ENCODE measurements at places on chromosomes 4 and X. TPM values are rescaled to one million over a fixed set of nuclear protein-coding genes. Genes with fewer than 3 reads are reported as not detected.

DRP2 gene
- not detected for total RNA-seq

USP17L28 gene
- not detected for total RNA-seq

FGD1 gene
- total RNA-seq = 7.1 TPM

CXCL3 gene
- total RNA-seq = 0.59 TPM

SLITRK4 gene
- total RNA-seq = 3.2 TPM

BEND2 gene
- not detected for total RNA-seq

TMPRSS11B gene
- total RNA-seq = not detected

PLP1 gene
- 1.6 TPM for total RNA-seq

MTTP gene
- total RNA-seq = 0.67 TPM

DNA sequence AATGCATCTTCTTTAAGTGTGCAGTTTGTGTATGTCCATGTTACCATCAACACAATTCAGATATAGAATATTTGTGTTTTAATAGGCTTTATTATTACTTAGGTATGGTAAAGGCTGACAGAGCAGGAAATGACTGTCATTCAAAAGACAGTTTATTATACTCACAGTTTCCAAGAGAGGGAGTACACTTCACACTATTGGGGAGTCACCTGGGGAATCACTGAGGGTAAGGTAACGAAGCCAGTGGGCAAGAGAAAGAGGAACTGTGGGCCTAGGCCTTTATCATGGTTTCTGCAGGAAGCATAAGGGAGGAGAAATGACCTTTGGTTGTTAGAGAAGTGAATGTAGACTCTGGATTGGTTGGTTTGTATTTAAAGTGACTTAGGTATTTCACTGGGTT, 235.1 kb upstream of the HCCS start:
- DNase-seq = no peak
- no peak overlapping the region for H3K27ac ChIP-seq
- no peaks in the 10 kb centered on the region for H3K36me3 ChIP-seq
- no peaks in the 10 kb centered on the region for H3K4me1 ChIP-seq
- no peaks in the 10 kb centered on the region for H3K27me3 ChIP-seq
- no peak overlapping the region for H3K4me3 ChIP-seq

DNA sequence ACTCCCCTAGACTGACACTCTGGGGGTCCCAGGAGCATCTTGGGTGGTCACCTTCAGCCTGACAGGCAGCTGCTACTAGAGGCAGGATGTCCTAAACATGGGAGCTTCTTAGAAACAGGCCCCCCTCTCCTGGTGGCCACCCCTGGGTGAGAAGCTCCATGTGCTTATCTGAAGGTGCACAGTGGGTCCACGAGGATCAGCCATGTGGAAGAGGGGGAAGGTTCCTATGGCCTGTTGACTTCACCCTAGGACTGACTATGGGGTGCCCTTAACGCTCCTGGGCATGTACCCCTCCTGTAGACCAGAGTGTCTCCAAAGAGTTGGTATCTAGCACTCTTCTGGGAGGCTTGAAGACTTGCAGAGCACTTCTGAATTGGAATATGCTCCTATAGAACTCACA, 22.9 kb upstream of the WDR1 start:
- H3K27ac ChIP-seq = no peak overlapping the region
- H3K4me1 ChIP-seq = no peaks in the 10 kb centered on the region
- H3K27me3 ChIP-seq = no peaks in the 10 kb centered on the region
- no peaks in the 10 kb centered on the region for H3K36me3 ChIP-seq
- H3K4me3 ChIP-seq = no peak overlapping the region

GRCh38 chrX:30751497-30751896, 98.3 kb downstream of the GK start:
- H3K27me3 ChIP-seq = no peaks in the 10 kb centered on the region
- H3K4me3 ChIP-seq = no peak overlapping the region
- DNase-seq = no peak
- no peaks in the 10 kb centered on the region for H3K36me3 ChIP-seq

- H3K27me3 ChIP-seq = no peaks in the 10 kb centered on the region
- no peaks in the 10 kb centered on the region for H3K4me1 ChIP-seq
- H3K36me3 ChIP-seq = no peaks in the 10 kb centered on the region
- DNase-seq = no peak
Measured at GRCh38 chr4:118035309-118035708, 1.0 kb downstream of the NDST3 start.

DNA sequence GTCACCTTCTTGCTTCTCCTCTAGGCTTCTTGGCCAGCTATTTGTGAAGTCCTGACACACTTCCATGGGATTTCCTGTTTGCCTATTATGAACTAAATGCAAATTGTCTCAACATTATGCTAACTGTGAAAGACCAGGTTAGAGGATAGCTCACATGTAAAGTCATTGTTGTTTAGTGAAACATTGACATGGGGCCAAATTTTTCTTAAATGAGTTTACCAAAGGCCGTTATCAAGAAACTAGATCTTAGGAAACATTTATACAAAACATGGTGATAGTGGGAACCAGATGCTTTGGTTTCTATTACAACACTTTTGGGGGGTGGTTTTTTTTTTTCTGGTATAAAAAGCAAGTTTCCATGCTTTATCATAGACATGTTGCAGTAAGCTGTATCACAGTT, 466.8 kb upstream of the FAM241A start:
- no peaks in the 10 kb centered on the region for H3K27me3 ChIP-seq
- DNase-seq = no peak
- no peaks in the 10 kb centered on the region for H3K4me1 ChIP-seq
- no peaks in the 10 kb centered on the region for H3K36me3 ChIP-seq

DNA sequence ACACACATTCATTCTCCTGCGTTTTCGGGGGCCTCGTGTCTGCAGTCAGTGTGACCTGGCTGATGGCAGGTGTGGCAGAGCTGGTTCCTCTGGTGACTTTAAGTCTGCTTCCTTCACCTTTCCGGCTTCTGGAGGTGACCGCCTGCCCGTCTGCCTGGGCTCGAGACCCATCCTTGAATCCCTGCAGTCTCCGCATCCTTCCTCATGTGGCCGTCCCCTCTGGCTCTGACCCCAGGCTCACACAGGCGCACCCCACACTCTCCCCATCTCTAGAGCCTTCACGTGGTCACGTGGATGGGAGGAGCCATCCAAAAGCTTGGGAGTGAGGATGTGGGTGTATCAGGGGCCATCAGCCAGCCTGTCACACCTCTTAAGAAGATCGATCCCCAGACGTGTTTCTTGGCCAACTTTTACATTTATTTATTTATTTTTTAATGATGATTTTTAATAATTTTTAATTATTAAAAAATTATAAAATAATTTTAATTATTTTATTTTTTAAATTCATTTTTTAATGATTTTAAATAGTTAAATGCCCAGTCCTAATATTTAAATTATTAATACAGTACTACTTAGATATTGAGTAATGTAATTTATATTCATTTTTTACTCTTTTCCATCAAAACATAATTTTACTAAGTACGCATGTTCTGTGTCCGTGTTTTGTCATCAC, 20.9 kb downstream of the RGS12 start:
- H3K36me3 ChIP-seq = peaks cover 8% of the 10 kb centered on the region
- H3K4me3 ChIP-seq = no peak overlapping the region
- H3K27ac ChIP-seq = no peak overlapping the region
- no peaks in the 10 kb centered on the region for H3K4me1 ChIP-seq
- no peak for DNase-seq

- DNase-seq = no peak
- H3K36me3 ChIP-seq = no peaks in the 10 kb centered on the region
- no peaks in the 10 kb centered on the region for H3K4me1 ChIP-seq
- H3K27me3 ChIP-seq = no peaks in the 10 kb centered on the region
Measured at GRCh38 chr4:132123870-132124623, 1025.0 kb upstream of the PCDH10 start.

DNA sequence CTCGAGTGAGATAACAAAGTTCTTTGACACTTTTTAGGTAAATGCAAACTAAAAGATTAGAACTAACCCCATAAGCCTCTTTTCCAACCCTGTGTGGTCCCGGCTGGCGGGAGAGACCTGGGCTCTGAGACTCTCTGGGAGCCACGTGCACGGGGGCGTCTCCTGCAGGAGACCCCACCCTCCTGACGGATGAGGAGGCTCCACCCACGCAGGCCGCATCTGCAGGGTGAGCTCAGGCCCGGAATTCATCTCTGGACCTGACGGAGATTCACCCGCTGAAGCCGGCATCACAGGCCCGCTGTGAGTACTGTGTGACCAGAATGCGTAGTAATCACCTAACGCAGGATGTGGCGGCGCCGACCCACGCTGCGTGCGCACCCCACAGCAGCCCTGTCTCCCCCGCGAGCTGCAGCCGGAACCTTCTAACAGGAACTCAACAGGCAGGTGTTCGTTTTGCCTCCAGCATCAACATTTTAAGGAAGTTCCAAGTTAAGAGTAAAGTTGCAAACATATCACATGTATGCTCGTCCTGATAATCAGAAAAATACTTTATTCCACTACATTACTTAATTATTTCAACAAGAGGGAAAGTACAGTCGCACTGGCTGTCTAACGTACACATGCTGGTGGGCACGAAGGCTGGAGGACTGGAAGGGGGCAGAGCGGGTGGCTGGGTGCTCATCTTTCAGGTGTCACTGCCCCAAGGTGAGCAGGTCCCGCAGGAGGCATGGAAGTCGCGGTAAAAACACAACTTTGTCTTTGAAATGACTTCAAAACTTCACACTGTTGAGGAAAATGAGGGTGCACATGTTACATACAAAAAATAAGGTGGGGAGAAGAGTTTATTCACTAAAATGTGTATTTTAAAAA, 44.5 kb downstream of the FGFRL1 start:
- no peaks in the 10 kb centered on the region for H3K4me1 ChIP-seq
- H3K36me3 ChIP-seq = no peaks in the 10 kb centered on the region
- no peak overlapping the region for H3K27ac ChIP-seq
- DNase-seq = peak; percentile 26
- no peaks in the 10 kb centered on the region for H3K27me3 ChIP-seq
- no peak overlapping the region for H3K4me3 ChIP-seq

- DNase-seq = no peak
- H3K4me1 ChIP-seq = peaks cover 43% of the 10 kb centered on the region
- H3K36me3 ChIP-seq = peaks cover 5% of the 10 kb centered on the region
- no peaks in the 10 kb centered on the region for H3K27me3 ChIP-seq
- H3K4me3 ChIP-seq = no peak overlapping the region
- no peak overlapping the region for H3K27ac ChIP-seq
Measured at GRCh38 chr4:40461879-40462278, 126.7 kb downstream of the CHRNA9 start.

GRCh38 chr4:6446538-6447451, 25.6 kb downstream of the PPP2R2C start:
- no peaks in the 10 kb centered on the region for H3K27me3 ChIP-seq
- DNase-seq = no peak
- no peak overlapping the region for H3K4me3 ChIP-seq

- DNase-seq = no peak
- no peaks in the 10 kb centered on the region for H3K27me3 ChIP-seq
- no peak overlapping the region for H3K4me3 ChIP-seq
- no peak overlapping the region for H3K27ac ChIP-seq
Measured at GRCh38 chrX:71504346-71504745, 28.6 kb upstream of the OGT start.

DNA sequence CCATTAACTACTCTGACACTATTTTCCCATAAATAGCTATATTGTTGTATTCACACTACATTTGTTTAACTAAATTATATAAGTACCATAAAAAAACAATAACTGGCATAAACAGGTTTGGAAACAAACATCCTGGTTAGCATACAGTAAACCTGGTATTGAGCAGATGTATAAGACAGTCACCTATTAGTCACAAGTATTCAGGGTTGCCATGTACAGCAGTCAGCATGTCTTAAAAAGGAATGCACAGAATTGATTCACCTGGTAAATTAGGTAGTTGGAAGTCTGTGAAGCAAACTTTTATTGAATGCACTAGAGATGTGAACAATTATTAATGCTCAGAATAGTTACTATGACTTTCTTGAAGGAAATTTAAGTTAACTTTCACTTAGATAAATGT, 137.9 kb downstream of the FAM13A start:
- no peak for DNase-seq
- no peaks in the 10 kb centered on the region for H3K4me1 ChIP-seq
- H3K27me3 ChIP-seq = no peaks in the 10 kb centered on the region
- H3K36me3 ChIP-seq = no peaks in the 10 kb centered on the region

- H3K27ac ChIP-seq = peak overlapping the region; percentile 65
- DNase-seq = no peak
- H3K27me3 ChIP-seq = no peaks in the 10 kb centered on the region
- H3K4me3 ChIP-seq = no peak overlapping the region
Measured at GRCh38 chr4:39620551-39621313, 17.9 kb downstream of the SMIM14 start.

DNA sequence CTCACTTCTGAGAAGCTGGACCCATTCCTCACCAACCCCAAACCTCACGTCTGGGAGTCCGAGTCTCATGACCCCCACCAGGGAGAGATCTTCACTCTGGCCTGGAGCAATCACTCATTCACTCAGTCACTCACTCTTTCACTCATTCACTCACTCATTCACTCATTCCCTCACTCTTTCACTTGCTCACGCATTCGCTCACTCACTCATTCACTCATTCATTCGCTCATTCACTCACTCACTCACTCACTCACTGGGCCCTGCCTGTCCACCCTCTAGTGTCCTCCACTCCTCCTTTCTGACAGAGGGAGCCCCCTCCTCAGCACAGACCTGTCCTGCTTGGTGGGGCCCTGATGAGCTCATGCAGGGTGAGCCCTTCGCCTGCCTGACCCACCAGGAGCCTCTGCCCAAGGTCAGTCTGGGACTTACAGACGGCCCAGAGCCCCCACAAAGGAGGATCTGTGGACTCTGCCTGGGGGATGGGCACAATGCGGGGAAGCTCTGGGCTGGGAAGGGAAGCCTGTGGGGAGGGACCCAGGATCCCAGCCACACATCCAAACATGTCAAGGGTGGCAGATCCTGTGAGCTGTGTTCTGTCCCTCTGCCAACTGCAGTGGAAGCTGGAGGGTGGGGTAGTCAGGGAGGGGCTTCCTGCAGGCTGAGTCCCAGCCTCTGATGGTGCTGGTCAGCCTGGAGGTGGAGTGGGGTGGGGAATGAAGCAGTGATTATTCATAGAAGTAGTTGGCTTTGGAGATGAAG, 18.5 kb downstream of the CPZ start:
- no peak for DNase-seq
- H3K36me3 ChIP-seq = no peaks in the 10 kb centered on the region
- H3K27ac ChIP-seq = no peak overlapping the region
- peaks cover 4% of the 10 kb centered on the region for H3K4me1 ChIP-seq

- H3K27ac ChIP-seq = no peak overlapping the region
- H3K27me3 ChIP-seq = no peaks in the 10 kb centered on the region
- H3K4me1 ChIP-seq = no peaks in the 10 kb centered on the region
- H3K36me3 ChIP-seq = no peaks in the 10 kb centered on the region
Measured at GRCh38 chr4:71855944-71856343, 72.1 kb upstream of the GC start.

GRCh38 chr4:56622176-56622575, 58.9 kb downstream of the HOPX start:
- no peaks in the 10 kb centered on the region for H3K27me3 ChIP-seq
- H3K27ac ChIP-seq = no peak overlapping the region
- no peaks in the 10 kb centered on the region for H3K4me1 ChIP-seq
- H3K36me3 ChIP-seq = no peaks in the 10 kb centered on the region
- no peak overlapping the region for H3K4me3 ChIP-seq

- H3K36me3 ChIP-seq = no peaks in the 10 kb centered on the region
- no peak for DNase-seq
- no peak overlapping the region for H3K4me3 ChIP-seq
- no peaks in the 10 kb centered on the region for H3K4me1 ChIP-seq
Measured at GRCh38 chr4:38160487-38161207, 200.4 kb downstream of the PTTG2 start.

- no peaks in the 10 kb centered on the region for H3K27me3 ChIP-seq
- no peak overlapping the region for H3K27ac ChIP-seq
- no peak for DNase-seq
- H3K4me1 ChIP-seq = no peaks in the 10 kb centered on the region
Measured at GRCh38 chrX:7191681-7192110, 43.7 kb upstream of the PUDP start.
